Esophagus mucosa (tissue), 1 donor: ENCODE measurements at places on chromosomes 4 and X.

GRCh38 chr4:184147858-184148737 is 69.6 kb downstream of the ENPP6 start:
- no peak for ATAC-seq

GRCh38 chrX:20378233-20378920 is 111.7 kb upstream of the RPS6KA3 start:
- peak; percentile 84 for ATAC-seq

GRCh38 chr4:176309046-176309445 is 10.7 kb upstream of the SPCS3 start:
- no peak for ATAC-seq

DNA sequence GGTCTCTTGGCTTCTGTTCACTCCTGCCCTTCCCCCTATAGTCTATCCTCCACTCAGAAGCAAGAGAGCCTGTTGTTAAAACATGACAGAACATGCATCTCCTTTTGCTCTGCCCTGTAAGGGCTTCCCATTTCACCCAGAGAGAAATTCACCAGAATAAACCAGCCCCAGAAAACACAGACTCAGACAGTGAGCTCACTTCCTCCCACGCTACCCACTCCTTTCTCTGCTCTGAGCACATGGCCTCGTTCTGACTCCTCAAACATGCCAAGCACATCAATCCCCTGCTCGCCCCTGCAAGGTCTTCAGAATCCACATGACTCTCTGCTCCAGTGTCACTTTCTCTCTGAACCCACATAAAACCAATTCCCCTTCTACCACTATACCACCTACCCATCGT is 50.4 kb downstream of the MID1 start:
- peak; percentile 58 for ATAC-seq

GRCh38 chrX:16589211-16589610 is 60.7 kb upstream of the S100G start:
- ATAC-seq, result peak; percentile 53
